Smooth muscle cell of the brain vasculature (primary cell): ENCODE measurements at places on chromosomes 2 and 18.

DNA sequence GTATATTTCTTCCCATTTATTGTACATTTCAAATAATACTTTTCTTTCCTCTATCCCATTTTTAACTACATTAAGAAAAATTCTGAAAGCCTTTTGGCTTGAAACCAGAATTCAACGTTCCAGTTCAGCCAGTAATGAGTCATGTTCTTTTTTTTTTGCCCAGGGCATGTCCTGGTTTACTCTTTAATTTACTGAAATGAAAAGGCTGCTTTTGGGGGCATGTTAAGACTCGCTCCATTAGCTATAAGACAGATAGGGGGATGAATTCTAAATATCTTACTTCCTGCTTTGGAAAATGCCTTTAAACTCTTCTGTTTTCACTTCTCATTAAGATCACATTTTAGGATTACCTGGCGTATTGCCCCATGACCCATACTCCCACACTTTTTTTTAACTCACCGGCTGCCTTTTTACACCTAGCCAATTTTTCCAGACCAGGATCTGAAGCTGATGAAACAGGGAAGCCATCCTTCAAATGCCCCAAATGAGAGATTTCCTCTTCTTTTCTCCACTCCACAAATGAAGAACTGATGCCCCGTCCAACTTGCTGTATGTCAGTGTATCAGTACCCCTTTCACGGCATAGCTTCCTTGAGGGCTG, 585 bp downstream of the ABCA12 start:
- DNase-seq = no peak

DNA sequence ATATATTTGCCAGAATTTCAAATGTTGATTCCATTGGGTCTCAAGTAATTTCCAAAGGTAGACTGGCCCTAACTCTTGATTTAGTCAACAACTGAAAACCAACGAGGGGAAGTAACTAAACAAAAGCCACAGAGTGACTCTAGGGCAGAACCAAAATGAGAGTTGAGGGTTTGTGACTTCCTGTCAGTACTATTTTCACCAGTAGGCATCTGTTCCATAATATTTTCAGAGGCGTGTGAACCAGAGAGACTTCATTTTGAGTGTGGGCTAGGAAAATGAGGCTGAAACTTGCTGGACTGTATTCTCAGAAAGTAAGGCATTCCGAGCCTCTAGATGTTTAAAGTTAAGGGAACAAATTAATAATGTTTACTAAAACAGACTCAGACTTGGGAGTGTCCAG, 70.6 kb downstream of the GDF7 start:
- no peak for DNase-seq

DNA sequence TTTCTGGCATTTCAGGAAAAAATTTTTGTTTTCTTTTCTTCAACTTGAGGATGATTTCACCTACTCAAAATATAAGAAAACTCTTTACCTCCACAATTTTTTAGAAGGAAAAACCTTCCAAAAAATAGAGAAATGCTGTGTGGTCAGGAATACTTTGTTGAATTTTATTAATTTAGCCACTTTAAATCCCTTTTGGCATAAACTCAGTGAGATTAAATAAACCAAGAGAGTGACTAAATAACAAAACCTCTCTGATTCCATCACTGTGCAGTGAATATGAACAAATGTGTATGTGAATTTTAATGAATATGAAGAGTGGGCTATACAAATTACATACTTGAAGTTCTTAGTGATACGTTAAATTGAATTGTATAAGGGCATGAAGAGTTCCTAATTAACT, 25.8 kb upstream of the CYTIP start:
- no peak for DNase-seq

GRCh38 chr2:11842336-11842735, 95.9 kb downstream of the LPIN1 start:
- no peak for DNase-seq

DNA sequence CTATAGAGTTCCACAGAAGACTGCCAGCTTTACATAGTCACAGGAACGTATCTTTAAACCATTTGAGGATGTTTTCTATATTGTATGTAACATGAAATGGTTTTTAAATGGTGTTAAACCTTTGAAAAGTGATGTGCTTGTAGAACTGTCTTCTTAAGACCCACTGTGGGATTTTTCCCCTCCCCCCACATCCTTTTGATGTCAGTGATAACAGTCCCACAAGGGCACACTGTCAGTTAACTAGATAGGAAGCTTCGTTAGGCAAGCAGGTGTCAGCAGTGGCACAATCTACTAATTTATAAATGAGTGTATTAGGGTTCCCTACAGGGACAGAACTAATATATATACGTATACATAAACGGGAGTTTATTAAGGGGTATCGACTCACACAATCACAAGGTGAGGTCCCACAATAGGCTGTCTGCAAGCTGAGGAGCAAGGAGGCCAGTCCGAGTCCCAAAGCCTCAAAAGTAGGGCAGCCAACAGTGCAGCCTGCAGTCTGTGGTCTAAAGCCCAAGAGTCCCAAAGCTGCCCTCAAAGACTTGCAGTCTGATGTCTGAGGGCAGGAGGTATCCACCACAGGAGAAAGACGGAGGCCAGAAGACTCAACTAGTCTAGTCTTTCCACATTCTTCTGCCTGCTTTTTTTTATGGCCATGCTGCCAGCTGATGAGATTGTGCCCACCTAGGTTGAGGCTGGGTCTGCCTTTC, 23.8 kb upstream of the HNRNPLL start:
- no peak for DNase-seq

DNA sequence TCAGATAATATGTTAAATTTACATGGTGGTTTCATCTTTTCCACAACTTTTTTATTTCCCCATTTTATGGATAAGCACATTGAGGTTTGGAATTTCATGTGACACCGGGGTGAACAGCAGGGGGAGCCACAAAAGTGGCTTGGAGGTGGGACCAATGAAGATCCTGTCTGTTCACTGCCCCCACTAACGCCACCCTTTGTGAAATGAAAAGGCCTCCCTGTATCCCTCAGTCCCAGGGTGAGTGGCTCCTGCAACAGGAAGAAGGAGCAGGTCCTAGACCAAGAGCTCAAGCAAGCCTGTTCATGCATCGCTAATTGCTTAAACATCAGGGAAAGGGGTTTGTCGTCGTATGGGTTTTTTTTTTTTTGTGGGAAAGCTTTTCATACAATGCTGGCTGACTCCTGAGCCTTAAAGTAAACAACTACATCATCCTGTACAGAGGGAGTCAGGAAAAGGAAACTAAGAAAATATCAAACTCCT, 267.8 kb upstream of the EPAS1 start:
- peak; percentile 37 for DNase-seq

- no peak for DNase-seq
These were observed 4.8 kb upstream of the SLC38A11 start for GRCh38 chr2:164960159-164960558.

- DNase-seq = no peak
These were observed 113.4 kb downstream of the RTP5 start for GRCh38 chr2:241982706-241983570.

DNA sequence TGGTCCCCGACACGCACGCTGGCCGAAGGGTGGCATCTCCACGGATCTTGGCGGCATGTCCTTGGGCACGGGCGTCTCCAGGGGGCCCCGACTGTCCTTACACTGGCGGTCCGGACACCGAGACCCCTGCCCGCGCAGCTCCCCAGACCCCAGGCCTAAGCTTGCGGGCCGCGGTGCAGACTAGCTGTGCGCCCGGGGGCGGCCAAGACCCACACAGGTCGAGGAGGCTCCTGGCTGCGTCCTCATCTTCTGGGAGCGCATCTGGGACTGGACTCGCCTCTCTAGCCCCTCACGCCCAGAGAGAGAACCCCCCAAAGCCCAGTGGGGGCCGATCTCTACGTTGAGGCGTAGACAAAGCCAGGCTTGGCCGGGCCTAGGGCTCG, 475 bp upstream of the TWIST2 start:
- DNase-seq = no peak

DNA sequence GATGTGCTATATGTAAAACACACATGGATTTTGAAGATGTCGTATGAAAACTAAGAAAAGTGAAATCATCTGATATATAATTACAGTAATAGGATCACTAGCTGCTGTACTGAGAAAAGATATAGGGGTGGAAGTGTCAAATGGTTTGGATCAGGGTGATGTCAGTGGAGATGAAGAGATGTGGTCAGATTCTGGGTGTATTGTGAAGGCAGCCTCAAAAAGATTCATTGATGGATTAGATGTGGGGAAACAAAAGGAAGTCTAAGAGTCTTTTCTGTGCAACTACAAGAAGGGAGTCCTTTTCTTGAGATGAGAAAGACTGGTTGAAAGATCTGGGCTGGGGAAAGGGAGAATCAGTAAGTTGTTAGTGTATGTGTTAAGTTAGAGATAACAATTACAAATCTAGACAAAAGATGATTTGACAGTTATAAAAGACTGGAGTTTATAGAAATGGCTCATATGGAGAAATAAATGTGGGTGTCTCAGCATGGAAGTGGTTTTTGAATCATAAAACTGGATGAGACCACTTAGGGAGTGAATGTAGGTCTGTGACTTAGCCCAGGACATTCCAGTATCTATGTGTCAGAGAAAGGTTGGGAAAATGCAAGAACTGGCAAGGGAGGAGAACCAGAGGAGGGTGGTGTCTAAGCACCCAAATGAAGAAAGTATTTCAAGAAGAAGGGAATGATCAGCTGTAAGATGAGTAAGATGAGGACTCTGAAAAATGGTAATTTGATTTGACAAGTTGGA, 347.4 kb downstream of the PARD3B start:
- DNase-seq = no peak

DNA sequence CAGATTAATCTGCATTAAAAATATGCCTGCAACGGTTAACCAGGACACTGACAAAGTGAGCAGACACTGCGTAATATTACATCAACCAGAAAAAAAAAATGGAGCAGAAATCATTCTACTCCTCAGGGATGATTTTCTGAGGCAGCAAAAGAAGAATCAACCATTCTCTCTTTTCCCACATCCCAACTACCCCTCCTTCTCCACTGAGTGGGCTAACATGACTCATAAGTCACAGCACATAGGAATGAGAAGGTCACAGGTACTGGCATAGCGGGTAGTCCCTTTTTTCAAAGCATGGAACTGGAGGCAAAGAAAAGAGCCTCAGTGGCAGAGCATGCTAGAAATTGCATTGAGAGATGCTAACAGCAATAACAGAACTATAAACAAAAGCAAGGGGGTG, 54.3 kb upstream of the TSPYL6 start:
- DNase-seq = no peak

GRCh38 chr2:136362676-136363390, 244.9 kb upstream of the CXCR4 start:
- no peak for DNase-seq

DNA sequence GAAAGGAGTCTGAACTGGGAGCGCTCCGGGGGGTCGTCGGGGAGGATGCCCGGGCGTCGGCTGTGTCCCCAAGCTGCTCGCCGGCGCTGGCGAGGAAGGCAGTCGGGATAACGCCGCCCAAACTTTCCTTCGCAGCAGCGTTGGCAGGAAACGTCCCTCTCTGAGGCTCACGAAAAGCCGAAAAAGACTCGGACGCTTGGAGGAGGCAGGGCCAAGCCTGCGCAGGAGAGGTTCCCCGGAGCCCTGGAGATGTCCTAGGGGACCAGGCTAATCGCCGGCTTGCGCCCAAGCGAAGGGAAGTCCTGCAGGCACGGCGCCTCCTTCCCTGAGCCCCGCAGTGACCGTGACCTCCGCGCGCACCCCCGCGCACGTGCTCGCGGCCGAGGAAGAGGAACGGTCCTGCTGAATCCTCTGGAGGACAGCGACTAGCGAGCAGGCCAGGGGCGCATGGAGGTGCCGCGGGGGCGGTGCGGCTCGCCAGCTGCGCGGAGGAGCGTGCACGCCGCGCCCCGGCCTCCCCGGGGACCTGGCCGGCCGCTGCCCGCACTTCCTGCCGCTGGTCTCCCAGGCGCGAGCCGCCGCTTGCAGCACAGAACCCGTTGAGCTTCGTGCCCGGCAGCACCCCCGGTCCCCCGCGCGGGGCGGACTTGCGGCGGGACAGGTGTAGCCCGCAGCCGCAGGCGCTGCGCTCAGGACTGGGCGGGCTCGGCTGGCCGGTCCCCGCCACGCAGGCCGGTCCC, at the start of gene SH3RF3:
Gene SH3RF3 (plus strand): TSS at position 590 of the 740 bp plus-strand sequence.
- no peak for DNase-seq

DNA sequence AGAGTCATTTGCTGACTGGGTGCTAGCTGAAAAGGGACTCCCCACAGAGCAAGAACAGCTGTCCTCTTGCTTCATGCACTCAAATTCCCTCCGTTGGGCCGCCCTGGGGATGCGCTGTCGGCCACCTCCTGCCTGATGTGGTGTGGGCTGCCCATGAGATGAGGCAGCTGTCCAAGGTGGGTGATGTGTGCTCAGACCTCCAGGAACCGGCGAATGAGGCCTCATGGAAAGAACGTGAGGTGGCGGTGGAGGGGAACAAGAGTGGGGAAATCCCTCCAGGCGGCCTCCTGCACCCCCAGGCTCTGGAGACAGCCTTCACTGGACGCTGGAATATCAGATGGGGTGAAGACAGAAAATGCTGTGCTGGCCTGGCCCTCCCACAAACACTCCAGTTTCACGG, 79.8 kb downstream of the LONRF2 start:
- no peak for DNase-seq

DNA sequence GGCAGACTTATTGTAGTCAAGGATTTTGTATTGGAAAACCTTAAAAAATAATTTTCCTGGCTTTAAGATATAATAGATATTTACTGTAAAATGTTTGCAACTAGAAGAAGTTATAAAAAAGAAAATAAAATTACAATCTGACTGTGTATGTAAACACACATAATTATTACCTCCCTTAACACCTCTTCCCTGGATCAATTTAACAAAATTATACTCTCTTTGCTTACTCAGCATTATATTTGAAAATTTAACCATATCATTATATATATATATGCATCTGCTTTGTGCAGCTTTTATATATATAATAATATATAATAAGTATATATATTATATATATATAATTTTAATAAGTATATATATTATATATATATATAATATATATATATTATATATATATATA, 131.7 kb upstream of the FAM98A start:
- DNase-seq = no peak

DNA sequence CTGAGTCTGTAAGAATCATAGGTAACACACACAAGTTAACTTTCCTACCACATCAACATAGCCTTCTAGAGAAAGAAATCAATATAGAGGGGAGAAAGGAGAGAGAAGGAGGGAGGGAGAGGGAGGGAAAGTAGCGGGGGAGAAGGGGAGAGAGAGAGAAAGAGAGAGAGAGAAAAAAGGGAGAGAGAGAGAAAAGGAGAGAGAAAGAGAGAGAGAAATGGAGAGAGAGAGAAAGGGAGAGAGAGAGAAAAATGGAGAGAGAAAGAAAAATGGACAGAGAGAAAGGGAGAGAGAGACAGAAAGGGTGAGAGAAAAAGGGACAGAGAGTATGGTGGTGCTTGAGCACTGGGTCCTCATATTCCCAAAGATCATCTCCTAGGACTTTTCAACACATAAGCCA, 591.7 kb downstream of the ZEB2 start:
- DNase-seq = no peak

DNA sequence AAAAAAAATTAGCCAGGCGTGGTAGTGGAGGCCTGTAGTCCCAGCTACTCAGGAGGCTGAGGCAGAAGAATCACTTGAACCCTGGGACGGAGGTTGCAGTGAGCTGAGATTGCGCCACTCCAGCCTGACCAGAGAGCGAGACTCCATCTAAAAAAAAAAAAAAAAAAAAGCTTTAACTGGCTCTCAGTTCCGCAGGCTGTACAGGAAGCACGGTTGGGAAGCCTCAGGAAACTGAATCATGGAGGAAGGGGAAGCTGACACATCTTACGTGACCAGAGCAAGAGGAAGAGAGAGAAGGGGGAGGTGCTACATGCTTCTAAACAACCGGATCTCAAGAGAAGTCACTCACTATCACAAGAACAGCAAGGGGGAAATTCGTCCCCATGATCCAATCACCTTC, 505.6 kb upstream of the SLC8A1 start:
- no peak for DNase-seq
